ENCODE measurements at places on chromosomes 5 and 9.

- no peak for DNase-seq
Measured at GRCh38 chr5:39367711-39368110, 3.4 kb upstream of the C9 start.

- DNase-seq = no peak
Measured at GRCh38 chr9:126668058-126668457, 54.3 kb downstream of the LMX1B start.

DNA sequence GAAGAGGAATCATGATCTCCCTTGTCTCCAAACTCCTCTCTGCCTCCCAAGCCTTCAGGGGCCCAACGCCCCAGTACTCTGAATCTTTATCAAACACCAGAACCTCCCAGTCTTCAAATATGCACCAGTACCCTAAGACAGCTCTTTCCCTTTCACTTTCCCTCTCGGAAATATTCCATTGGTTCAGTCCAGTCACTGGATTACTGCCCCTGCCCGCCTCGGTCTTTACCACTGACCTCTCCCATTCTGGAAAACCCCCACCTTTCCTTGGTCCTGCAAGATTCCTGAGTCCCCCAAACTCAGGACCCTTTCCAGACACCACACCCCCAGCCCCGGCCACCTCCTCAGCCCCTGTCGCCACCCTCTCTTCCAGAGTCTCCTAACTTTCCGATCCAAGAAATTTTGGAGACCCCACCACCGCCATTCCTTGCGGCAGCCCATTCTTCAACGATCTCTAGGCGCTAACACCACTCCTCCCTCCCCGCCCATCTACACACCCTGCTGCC, 674 bp downstream of the C5orf15 start:
- no peak for DNase-seq

- DNase-seq = no peak
Measured at GRCh38 chr9:121599872-121600585, 51.4 kb upstream of the DAB2IP start.

- no peak for DNase-seq
Measured at GRCh38 chr5:138604176-138604785, 29.1 kb upstream of the HSPA9 start.

- no peak for DNase-seq
Measured at GRCh38 chr9:15529566-15530324, 19.0 kb upstream of the PSIP1 start.

- DNase-seq = no peak
Measured at GRCh38 chr9:136628268-136628667, 34.4 kb upstream of the EGFL7 start.

DNA sequence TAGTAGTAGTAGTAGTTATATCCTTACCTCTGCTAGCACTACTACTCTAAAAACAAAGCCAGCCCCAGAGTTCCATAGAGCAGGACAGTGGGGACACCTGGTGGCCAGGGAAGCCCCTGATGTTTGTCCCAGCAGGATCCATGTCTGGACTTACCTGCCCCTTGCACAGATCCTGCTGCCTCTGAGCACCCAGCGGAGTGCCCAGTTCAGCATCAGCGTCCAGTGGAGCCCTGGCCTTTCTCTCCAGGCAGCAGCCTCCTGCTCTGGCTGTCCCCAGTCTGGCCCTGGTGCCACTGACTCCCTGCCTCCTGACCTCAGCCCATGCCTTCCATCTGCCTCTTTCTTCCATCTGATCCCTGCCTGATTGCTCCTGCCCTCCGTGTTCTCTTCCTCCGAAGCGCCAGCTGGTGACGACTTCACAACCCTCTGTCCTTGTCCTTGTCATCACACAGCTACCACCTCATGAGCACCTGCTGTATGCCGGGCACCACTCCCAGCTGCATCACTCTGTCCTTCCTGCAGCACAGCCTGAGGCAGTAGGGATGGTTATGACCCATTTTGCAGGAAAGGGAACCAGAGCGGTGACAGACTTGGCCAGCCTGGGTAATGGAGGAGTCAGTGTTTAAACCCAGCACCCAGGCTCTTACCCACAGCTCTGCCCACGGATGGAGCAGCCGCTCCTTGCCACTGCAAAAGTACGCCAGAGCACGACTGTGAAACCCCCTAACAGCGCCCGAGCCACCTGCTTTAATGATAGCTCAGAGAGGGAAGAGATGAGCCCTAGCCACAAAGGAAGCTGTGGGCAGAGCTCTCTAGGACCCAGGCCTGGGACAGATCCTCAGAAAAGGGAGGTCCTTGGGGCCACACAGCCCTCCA, 11.5 kb downstream of the SARDH start:
- peak; percentile 73 for DNase-seq

GRCh38 chr9:109269839-109270238, 51.0 kb downstream of the EPB41L4B start:
- DNase-seq = no peak

DNA sequence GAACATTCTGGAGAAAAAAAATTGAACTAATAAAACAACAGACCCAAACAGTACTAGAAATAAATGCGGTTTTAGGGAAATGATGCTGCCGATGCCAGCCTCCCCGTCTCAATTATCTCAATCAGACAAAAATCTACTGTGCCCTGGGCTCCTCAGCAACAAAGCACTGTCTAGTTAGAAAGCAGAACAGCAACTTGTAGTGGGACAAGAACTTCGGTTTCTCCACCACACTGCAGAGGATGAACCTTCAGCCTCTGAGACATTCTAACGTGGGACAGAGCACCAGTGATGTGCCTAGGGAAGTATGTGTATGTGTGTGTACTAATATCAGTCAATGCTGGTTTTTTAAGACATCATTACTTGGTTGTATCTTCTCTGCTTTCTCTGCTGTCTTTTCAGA, 11.1 kb upstream of the CAST start:
- no peak for DNase-seq

DNA sequence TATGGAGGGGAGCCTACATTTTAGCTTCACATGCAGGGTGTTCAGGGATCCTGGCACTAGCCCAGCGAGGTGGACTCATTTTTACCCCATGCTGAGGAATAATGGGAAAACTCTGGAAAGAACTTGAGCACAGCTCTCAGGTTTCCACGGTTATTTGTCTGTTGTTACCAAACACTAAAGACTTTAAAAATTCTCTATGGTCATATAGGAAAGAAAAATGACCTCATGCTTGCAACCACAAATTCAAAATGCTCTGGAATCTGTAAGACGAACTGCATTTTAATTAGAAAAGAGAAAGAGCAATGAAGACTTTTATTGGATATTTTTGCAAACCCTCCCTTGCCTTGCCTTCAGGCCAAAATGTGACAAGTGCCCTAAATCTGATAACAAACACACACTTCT, 606.9 kb downstream of the EBF1 start:
- DNase-seq = no peak

- DNase-seq = no peak
Measured at GRCh38 chr5:169670769-169671525, 33.9 kb downstream of the DOCK2 start.

DNA sequence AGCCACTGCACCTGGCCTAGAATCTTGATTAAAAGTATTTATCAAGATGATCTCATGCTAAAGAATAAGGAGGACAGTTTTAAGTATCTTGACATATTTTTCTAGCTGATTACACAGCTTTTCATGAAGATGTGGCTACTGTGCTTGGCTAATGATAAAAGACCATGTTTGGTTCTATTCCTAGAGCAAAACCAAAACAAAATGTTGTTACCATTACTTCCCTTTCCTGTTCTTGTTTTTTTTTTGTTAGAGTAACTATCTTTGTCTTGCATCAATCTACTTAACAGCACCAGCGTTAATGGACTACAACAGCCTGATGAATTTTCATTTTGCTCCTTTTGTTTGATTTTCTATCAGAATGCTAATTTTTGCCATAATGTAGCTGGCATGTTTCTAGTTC, 86.2 kb upstream of the DHFR start:
- DNase-seq = no peak

DNA sequence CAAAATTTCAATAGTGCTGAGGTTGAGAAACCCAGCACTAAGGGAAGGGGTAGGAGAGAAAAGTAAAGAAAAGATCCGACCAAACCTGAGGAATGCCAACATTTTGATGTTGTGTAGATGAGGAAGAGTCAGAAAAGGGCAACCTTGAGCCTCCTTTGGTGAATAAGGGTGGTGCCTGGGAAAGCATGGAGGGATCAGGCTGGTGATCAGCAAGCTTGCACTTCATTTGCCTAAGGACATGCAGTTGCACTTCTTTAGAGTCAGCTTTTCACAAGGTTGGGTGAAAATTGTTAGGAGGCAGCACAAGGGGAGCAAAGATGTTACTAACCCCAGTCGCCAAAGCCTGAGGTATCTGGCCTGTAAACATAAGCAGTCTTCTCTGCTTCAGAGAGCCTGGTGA, 20.4 kb downstream of the ATP6V0E1 start:
- no peak for DNase-seq

DNA sequence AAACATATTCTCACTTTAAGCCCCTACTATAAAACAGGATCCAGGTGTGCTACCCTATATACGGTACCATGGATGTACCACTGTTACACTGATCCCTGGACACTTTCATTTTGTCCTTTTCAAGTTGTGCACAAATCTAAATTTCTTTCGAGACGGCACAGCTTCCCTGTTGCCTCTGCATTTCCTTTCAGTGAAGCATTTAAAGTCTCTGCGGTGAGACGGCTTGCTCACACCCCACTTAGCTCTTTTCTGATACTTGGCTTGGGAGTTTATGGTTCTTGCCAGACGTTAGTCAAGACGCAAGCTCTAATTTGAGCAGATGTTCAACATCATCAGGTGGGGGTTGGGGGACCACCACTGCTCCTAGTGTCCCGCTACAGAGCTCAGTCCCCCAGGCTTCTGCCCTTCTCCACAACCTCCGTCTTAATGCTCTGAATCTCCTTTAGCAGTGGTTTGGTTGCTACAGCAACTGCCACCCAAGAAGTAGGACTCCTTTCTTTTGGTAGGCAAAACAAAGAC, 15.8 kb downstream of the F2RL2 start:
- no peak for DNase-seq

GRCh38 chr5:5629607-5629978, 207.1 kb downstream of the ICE1 start:
- no peak for DNase-seq

DNA sequence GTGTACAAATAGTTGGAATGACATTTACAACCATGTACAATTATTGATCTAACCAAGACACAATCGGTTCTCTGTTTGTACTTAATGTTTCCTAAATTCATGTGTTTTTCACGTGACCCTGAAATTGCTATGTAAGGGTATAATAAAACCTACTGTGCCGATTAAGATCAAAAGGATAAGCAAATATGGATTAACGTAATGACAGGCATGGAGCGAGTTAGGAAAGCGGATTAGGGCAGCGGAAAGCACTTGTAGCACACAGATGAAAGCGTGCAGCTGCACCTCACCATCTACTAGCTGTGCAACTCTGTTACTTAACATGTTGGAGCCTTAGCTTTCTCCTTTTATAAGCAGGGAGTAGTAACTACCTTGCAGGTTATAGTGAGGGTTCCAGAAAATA, 38.3 kb upstream of the ZFYVE16 start:
- DNase-seq = no peak

GRCh38 chr5:127072861-127073846, at the start of gene C5orf63:
Gene C5orf63 (minus strand): TSS chr5:127073502. CDS start chr5:127058995, 14,507 bp downstream.
- DNase-seq = peak; percentile 86

DNA sequence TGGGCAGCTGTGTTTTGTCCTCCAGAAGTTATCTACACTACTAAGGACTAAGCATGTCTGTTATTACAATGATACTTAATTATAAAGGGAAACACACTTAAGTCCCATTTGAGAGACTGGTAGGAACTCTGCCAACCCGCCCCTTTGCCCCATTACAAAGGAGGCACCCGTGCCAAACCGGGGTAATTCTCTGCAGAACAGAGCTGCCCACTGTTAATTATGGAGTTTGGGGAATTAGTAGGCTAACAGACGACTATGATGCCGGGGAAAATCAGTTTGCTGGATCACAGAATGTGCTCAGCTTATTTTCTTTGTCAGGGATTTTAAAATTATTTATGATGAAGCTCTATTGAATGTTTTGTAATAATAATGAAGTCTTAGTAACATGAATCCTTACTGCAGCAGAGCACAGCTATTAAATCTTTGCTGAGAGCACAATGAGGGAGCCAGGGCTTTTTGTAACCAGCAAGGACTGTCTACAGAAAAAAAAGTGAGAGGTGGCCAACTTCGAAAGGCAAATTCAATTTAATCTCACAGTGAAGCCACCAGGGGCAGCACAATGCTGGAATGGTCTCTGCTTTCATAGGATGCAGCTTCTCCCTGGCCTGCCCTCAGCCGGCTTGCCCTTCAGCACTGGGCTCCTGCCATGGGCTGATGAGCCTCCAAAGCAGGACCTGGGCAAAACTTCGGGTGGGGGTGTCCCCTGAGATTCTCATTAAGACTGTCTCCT, 134.5 kb downstream of the GNAQ start:
- DNase-seq = no peak

GRCh38 chr5:142984525-142984924, 214.3 kb downstream of the ARHGAP26 start:
- no peak for DNase-seq

Measured in stimulated activated CD4-positive, alpha-beta T cell treated with anti-CD3 and anti-CD28 coated beads, Interleukin-15, amount 100 ng/mL, for 24 hours (primary cell).